ENCODE measurements at places on chromosomes 4 and X.

DNA sequence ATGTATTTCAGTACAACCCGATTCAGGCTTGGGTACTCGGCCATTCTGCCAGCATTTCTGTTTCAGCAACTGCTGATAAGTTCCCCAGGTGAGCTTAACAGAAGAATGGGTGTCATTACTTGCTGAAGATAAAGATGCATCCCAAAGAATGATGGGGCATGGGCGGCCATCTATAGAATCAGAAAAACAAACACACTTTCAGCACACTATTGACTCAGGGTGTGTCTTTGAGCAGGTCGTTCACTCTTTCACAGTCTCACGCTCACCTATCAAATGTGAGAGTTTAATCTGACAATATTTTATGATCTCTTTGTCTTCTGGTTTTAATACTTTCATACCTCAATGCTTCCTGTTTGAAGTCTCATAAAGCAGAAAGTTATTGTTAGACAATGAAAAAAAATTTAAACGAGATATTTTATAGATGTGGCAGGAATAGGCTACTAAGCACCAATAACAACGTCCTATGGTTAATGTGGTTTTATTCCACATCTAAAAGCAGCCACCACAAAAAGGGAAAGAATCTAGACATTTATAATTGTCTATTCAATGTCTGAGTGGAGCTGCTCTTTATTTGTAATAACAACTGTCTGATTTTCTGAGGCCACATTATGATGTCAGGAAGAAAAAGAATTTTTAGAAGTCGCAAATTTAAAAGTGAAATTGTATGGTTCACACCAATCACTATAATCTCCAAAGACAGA, 17.0 kb downstream of the GASK1B start:
- no peak for DNase-seq

GRCh38 chr4:123661080-123661737, 264.6 kb downstream of the SPRY1 start:
- no peak for DNase-seq

- no peak for DNase-seq
Measured at GRCh38 chr4:147994491-147995385, 262.9 kb downstream of the ARHGAP10 start.

DNA sequence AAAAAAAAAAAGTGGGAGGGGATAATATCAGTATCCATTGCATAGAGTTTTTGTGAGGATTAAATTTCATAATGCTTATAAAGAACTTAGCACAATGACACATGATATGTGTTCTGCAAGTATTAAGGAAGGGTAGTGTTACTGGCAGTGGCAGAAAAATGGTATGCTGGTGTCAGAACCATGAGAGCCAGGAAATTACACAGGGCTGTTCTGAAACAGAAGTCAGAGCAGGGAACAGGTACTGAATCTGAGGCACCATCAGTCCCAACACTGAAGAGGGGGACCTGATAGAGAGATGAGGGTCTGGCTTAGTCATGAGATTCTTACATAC, 601.1 kb upstream of the GRIA3 start:
- DNase-seq = no peak

GRCh38 chr4:124610211-124610610, 102.3 kb downstream of the ANKRD50 start:
- DNase-seq = no peak

DNA sequence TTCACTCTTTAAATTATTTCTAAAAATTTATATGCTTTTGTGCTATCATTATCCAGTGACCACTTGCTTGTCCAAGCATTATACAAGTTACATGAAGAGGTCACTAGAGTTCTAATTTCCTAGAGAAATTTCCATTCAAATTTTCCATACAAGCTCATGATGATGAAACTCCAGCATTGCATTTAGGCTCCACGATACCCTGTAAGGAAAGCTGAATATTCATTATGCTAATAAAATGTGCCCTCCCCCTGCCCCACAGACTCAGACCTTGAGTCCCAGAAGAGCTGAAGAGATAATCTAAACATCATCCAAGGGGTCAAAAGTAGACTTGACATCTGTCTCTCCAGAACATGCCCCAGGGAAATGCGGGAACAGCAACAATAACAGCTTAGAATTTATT, 19.6 kb upstream of the FAM156A start:
- DNase-seq = no peak

GRCh38 chr4:87555773-87556619, 26.8 kb upstream of the SPARCL1 start:
- DNase-seq = no peak

GRCh38 chrX:100643212-100643611, 787 bp upstream of the SRPX2 start:
- no peak for DNase-seq

- no peak for DNase-seq
Measured at GRCh38 chr4:4640692-4641091, 98.8 kb upstream of the STX18 start.

- no peak for DNase-seq
Measured at GRCh38 chr4:168509786-168510185, 12.9 kb downstream of the PALLD start.

- DNase-seq = no peak
Measured at GRCh38 chr4:62474802-62475201, 1274.7 kb downstream of the ADGRL3 start.

- no peak for DNase-seq
Measured at GRCh38 chr4:21420166-21420565, 528.4 kb downstream of the KCNIP4 start.

- no peak for DNase-seq
Measured at GRCh38 chrX:39176105-39176504, 374.8 kb downstream of the MID1IP1 start.

DNA sequence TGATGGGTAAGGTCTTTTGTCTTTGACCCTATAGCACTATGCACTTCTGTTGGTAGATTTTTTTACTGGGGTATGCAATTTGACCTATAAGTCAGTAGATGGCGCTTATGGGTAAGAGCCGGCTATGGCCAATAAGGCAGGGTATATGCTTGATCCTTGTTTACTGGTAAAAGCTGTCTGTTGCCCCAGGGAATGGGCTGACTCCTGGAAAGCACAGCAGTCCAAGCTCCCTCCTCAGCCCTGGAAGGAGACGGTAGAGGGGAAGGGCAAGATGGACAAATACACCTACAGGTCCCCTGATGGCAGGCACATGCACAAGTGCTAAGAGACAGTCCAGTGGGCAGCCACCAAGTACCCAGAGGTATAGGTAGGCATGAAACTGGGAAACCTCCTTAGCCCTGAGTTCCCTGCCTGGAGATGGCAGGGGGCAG, 63.7 kb downstream of the ADAMTS3 start:
- peak; percentile 38 for DNase-seq

- peak; percentile 73 for DNase-seq
Measured at GRCh38 chr4:56434599-56435139, 746 bp downstream of the PPAT start.

Data from NCI-H2081 (cell line).